ENCODE measurements at places on chromosomes 3 and 15.

GRCh38 chr3:191328962-191329653 is at the start of gene CCDC50:
Gene CCDC50, plus strand, starts transcription at chr3:191329394. Its CDS starts 281 bp downstream, at chr3:191329675.
- no peak for DNase-seq

DNA sequence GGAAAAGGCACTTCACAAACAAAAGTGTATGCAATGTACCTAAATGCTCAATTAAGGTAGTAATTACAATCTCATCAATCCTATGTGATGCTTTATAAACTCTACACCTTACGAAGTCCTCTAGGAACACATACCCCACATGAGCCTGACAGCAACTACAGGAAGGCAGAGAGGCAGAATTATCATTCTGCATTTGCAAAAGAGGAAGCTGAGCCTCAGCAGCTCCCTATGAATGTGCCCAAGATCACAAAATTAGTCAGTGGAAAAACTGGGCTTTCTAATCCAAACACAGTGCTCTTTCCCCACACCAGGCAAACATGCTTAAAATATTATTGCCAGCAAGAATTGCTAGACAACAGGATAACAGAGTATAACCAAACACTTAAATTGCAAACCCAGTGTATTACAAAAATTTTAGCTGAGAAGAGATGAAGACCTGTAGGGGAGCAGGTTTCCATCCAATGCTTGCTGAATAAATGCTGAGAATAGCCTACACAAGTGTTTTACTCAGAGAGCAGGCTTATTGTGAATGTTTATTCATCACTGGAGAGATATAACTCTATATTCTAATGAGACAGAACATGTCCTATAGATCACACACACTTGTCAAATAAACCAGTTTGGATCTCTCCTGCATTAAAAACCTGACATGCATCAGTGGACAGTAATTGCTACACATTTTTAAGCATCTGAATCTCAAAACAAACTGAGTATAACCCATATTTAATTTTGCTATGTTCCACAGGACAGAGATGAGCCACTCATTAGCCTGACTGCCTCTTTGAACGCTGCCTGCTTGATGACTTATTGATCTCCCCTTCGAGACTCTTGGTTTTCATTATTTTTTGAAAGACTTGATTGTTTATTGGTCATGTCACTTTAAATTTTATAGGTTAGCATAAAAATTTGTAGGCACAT is 62.2 kb downstream of the PLCH1 start:
- DNase-seq, result no peak

DNA sequence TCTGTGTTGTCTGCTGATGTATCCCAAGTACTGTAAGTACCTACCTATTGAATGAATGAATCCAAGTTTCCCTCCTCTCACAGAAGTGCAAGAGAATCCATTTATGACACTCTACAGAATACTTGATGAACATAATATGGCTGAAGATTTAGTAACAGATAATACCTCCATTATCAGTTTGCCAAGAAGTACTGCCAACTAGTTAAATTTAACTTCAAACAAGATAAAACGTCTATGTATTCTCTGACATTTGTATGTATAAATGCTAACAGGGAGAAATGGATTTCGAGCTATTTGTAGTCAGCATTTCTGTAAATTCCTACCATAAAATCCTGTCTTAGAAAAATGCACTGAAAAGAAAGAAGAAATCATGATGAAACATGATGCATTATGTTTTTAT is 217.6 kb downstream of the STT3B start:
- no peak for DNase-seq

- no peak for DNase-seq
Observed at GRCh38 chr3:127084401-127084990, 101.6 kb downstream of the PLXNA1 start.

- no peak for DNase-seq
Observed at GRCh38 chr3:143291836-143292447, 172.4 kb downstream of the CHST2 start.

DNA sequence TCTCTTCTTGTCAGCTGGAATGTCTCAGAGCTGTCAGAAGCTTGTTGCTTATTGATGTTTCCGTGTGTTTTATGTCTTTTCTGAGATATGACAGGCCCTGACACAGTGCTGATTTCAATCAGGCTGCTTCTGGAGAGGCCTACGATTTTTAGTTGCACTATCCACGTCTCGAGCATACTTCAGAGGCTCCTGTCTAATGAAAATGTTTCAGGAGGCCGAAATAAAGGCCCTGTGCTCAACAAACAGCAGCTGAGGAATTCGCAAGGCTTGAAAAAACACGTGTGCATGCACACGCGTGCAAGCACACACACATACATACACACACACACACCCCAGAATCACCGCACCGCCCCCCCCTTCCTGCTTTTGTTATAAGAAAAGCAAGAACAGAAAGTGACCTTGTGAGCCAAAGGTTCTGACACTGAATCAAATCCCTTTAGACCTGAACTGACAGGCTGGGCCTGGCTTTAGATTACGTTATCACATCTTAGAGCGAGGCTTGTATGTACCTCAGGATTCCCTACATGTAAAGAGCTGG is 296.6 kb downstream of the NR2F2 start:
- no peak for DNase-seq

DNA sequence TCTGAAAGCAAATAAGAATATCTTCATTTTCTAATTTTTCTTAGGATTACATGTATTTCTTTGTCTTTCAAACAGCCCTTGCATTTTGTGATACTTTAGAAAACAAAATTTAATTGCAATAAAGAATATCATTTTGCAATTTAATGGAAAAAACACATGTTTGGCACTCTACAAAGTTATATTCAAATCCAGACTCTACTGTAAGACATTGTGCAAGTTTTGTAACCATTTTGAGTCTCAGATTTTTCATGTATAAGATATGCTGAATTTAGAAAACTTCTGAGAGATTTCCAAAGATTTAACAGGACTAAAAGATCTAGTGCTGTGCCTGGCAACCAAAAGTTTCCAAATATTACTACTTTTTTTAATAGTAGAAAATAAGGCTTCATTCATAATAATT is 187.1 kb upstream of the AGTR1 start:
- no peak for DNase-seq

DNA sequence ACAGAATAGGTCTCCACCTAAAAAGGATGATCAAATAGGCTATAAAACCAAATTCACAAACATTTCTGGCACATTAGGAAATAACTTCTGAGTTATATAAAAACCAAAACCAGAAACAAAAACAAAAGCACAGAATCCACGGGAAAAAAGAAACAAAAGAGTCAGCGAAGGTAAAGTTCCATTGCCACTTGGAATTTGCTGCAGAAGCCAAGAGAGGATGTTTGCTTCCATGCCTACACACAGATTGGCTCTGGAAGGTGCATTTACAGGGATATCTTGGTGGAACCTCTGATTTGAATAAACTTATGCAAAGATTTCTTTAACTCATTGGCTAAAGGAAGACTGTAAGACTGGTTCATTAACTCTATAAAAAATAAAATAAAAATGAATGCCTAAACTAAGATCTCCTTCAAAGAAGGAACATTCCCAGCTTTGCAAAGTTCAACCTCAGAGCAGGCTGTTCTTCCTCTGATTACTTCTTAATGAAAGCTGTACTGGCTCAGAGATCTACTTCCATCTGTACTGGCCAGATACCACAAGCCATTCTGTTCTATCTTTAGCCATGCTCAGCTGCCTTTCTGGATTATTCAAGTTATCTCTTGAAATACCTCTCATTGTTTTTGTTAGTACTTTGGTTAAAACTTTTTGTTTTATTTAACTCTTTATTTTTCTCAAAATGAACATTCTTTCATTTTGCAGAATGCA is 537.5 kb upstream of the CCDC54 start:
- no peak for DNase-seq

- DNase-seq, result no peak
Observed at GRCh38 chr3:38757721-38758120, 58.3 kb downstream of the SCN10A start.

All from activated CD4-positive, alpha-beta T cell treated with anti-CD3 and anti-CD28 coated beads, Interleukin-2, amount 50 U/mL, for 24 hours (primary cell).